ENCODE measurements at places on chromosomes 3 and 15.
A peak's percentile ranks its signal among the peaks of the same experiment; 100 is the strongest.

GRCh38 chr3:159853506-159853864 is 135.2 kb upstream of the IL12A start:
- H3K4me3 ChIP-seq = no peak overlapping the region
- H3K27me3 ChIP-seq = peaks cover 43% of the 10 kb centered on the region
- no peak overlapping the region for H3K27ac ChIP-seq
- DNase-seq = no peak
- H3K36me3 ChIP-seq = no peaks in the 10 kb centered on the region

DNA sequence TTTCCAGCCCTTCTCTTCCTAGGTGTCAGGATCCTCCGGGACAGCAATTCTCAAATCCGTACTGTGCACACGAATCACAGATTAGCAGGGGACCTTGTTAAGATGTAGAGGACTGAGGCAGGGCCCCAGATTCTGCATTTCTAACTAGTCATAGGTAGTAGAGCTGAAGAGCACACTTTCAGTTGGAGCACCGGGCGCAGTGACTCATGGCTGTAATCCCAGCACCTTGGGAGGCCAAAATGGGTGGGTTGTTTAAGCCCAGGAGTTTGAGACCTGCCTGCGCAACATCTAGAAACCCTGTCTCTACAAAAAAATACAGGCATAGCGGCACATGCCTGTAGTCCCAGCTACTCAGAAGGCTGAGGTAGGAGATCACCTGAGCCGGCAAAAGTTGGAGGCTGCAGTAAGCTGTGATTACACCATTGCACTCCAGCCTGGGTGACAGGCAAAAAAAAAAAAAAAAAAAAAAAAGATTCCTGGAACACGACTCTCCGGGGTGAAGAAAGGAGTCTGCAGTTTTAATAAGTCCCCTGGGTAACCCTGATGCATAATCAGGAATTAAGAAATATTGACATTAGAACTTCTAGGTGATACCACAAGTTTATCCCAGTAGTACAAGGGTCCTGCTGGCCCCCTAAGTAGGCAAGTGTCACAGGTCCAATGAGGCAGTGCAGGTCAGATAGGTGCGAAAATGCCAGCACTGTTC is 21.4 kb upstream of the IGDCC3 start:
- H3K4me3 ChIP-seq = no peak overlapping the region
- peaks cover 57% of the 10 kb centered on the region for H3K27me3 ChIP-seq
- DNase-seq = no peak

GRCh38 chr3:156727519-156728205 is 53.3 kb downstream of the TIPARP start:
- peaks cover 20% of the 10 kb centered on the region for H3K4me1 ChIP-seq
- no peak overlapping the region for H3K4me3 ChIP-seq
- H3K27ac ChIP-seq = no peak overlapping the region
- peaks cover 16% of the 10 kb centered on the region for H3K36me3 ChIP-seq
- H3K27me3 ChIP-seq = no peaks in the 10 kb centered on the region

DNA sequence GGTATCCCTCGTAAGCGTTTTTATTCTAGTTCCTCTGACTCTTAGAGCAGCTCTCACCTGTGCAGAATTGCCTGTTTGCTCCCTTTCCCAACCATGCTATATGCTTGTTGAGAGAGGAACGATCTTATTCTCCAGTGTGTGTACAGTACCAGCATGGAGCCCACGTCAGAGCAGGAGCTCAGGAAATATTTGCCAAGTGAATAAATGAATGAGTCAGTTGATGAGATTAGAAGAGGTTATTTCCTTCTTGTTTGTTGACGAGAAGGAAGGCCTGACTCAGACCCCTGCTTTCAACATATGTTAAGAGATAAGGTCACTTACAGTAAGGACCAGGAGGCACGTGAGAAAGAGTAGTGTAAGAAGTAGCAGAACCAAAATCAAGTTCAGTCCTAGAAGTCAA is 106.3 kb upstream of the ABHD17C start:
- H3K27ac ChIP-seq = no peak overlapping the region
- peaks cover 1% of the 10 kb centered on the region for H3K27me3 ChIP-seq
- no peaks in the 10 kb centered on the region for H3K36me3 ChIP-seq
- H3K4me1 ChIP-seq = no peaks in the 10 kb centered on the region
- DNase-seq = no peak
- H3K4me3 ChIP-seq = no peak overlapping the region

GRCh38 chr3:101513419-101513986 is 491 bp upstream of the SENP7 start:
- H3K36me3 ChIP-seq = peaks cover 27% of the 10 kb centered on the region
- H3K27me3 ChIP-seq = no peaks in the 10 kb centered on the region
- peak overlapping the region; percentile 100 for H3K4me3 ChIP-seq

GRCh38 chr3:45204136-45204535 is 22.0 kb downstream of the TMEM158 start:
- no peak overlapping the region for H3K27ac ChIP-seq
- H3K4me3 ChIP-seq = no peak overlapping the region
- H3K4me1 ChIP-seq = peaks cover 17% of the 10 kb centered on the region
- peaks cover 42% of the 10 kb centered on the region for H3K27me3 ChIP-seq

Measured in activated CD4-positive, alpha-beta memory T cell treated with anti-CD3 and anti-CD28 coated beads, Interleukin-2, amount 10 ng/mL, durations not matched to agents 7 days and 5 days (primary cell).